ENCODE measurements at places on chromosomes 6 and 20.
A peak's percentile ranks its signal among the peaks of the same experiment; 100 is the strongest.

DNA sequence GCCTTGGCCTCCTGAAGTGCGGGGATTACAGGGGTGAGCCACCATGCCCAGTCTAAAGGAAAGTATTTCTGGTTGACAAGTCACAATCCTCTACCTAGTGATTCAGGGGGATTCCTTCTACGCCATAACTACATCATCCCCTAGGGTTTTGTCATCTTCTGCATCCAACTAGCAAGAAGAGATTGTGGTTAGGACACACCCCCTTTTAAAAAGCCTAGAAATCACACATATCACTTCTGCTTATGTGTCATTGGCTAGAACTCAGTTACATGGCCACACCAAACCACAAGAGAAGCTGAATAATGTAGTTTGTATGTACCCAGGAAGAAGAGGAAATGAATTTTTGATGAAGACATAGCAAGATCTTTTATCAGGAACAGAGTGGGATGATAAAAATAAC is 14.7 kb upstream of the CHD6 start:
- no peak for DNase-seq

- DNase-seq: peak; percentile 75
Measured at GRCh38 chr20:35447082-35447789, 8.2 kb upstream of the CEP250 start.

GRCh38 chr6:73699676-73700459 is 3.9 kb downstream of the CD109 start:
- no peak for DNase-seq

- no peak for DNase-seq
Measured at GRCh38 chr20:38504368-38505090, 31.9 kb downstream of the RALGAPB start.

GRCh38 chr6:14455876-14456648 is 338.5 kb downstream of the CD83 start:
- DNase-seq: no peak

DNA sequence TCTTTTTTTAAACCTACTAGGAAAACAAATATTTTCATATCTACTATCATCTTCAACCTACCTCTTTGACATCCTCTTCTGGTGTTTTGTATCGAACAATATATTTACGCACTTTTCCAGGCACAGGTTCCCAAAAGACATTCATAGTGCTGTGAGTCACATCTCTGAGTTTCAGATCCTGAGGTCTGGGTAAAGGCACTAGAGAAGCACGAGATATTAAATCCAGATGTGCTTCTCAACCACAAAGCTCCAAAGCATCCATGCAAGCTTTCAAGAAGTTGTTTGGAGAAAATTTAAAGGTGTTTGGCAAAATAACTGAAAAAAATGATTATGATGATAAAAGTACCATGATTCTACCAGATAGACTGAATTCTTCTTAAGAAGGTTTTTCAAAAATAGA is 62.7 kb downstream of the COL12A1 start:
- no peak for DNase-seq

- DNase-seq: no peak
Measured at GRCh38 chr20:31446084-31446819, 5.8 kb downstream of the DEFB123 start.

GRCh38 chr20:8432435-8433148 is 300.5 kb downstream of the PLCB1 start:
- no peak for DNase-seq

DNA sequence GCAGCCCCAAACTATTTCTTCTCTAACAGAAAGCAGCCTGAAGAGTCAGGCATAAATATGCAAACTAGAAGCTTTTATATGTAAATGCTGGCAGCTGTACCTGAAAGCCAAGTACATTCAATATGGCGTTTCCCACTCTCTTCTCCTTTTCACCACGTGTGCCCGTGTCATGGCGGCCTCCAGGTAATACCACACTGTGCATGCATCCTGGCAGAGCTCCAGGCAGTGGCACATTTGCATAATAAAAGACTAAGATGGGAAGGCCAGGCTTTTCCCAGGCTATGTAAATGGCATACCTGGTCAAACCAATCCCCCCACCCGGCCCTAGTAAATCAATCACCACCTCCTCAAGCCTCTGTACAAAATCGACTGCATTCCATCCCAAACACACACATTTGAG is 120.6 kb downstream of the MMUT start:
- no peak for DNase-seq

GRCh38 chr6:4588581-4588980 is 187.6 kb upstream of the CDYL start:
- no peak for DNase-seq

Data from stimulated activated CD8-positive, alpha-beta memory T cell treated with anti-CD3 and anti-CD28 coated beads, Interleukin-7, amount 100 ng/mL, for 1 hour (primary cell).